Right atrium auricular region (tissue), 2 donors: ENCODE measurements at places on chromosomes 7 and 10. TPM values are rescaled to one million over a fixed set of nuclear protein-coding genes. Genes with fewer than 3 reads are reported as not detected.

The MOGAT3 gene
- total RNA-seq, result not detected

The BLNK gene
- total RNA-seq, result 0.41 TPM

The PNLIPRP1 gene
- not detected for total RNA-seq

The PLEKHS1 gene
- not detected for total RNA-seq

DNA sequence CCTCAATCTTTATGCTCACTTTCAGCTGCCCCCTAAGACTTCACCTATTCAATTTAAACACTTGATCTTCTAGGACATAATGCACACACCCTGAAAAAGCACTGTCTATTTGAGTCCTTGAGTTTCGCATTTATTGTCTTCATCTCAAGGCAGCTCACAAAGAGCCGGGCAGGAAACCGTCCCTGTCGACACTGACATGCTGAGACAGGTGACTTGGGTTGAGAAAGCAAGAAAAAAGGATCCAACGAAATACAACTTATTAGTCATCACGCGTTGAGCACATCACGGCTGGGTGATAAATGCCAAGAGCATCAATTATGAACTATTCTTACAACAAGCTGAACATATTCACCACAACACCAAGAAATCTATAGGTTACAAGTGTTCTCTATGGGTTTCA lies 91.1 kb downstream of the CALN1 start:
- H3K4me3 ChIP-seq, result no peak overlapping the region
- H3K4me1 ChIP-seq, result no peaks in the 10 kb centered on the region
- DNase-seq, result no peak
- H3K27ac ChIP-seq, result no peak overlapping the region
- H3K27me3 ChIP-seq, result no peaks in the 10 kb centered on the region
- no peaks in the 10 kb centered on the region for H3K36me3 ChIP-seq

DNA sequence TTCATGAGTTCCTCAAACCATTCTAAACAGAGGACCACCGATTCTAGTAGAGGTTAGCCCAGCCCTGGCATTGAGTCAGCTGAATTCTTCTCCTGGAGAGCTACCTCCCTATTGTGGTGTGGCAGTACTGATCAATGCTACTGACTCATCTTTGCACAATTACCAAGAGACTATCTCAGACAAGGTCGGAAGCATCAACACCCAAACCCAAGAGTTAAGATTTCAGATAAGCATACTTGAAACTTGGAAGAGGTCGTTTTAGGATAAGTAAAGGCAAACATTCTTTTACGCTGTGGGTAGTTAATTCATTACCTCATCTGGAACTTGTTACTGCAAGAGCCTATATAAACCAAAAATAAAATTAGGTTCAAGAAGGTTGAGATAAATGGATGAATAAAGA lies 154.6 kb upstream of the NRBF2 start:
- H3K4me1 ChIP-seq, result no peaks in the 10 kb centered on the region
- H3K36me3 ChIP-seq, result no peaks in the 10 kb centered on the region
- no peaks in the 10 kb centered on the region for H3K27me3 ChIP-seq
- no peak for DNase-seq
- H3K4me3 ChIP-seq, result no peak overlapping the region

DNA sequence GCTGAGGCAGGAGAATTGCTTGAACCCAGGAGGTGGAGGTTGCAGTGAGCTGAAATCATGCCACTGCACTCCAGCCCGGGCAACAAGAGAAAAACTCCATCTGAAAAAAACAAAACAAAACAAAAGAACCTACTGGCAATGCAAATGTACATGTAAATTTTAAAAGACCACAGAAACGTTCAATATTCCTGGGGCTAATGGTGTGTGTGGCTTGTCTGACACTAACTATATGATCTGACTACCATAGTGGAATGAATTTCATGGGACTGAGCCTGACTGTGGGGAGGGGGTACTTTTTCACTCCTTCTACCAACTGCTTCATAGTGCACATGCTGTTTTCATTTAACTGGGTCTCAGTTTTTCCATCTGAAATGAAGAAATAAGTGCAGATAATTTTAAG lies 69.6 kb downstream of the ITPRID1 start:
- no peak overlapping the region for H3K4me3 ChIP-seq
- no peaks in the 10 kb centered on the region for H3K4me1 ChIP-seq
- H3K27ac ChIP-seq, result no peak overlapping the region
- no peak for DNase-seq
- H3K27me3 ChIP-seq, result no peaks in the 10 kb centered on the region

DNA sequence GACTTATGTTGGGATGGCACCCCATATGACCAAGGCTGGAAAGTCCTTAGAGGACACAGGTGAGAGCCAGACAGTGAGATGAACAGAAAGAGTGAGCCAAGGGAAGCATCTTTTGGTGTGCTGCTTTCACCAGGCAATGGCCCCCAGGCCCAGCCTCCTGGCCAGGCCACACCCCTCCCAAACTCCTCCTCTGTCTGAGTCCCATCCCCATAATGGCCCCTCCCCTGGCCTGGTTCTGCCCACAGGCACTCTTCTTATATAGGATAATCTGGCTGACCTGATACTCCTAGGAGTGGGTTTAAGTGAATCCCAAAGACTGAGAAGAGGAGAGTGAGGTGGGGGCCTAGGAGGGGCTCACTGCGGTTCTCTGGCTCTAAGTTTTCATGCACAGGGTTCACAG lies 252.5 kb downstream of the RPS24 start:
- H3K4me1 ChIP-seq, result no peaks in the 10 kb centered on the region
- DNase-seq, result no peak
- no peak overlapping the region for H3K27ac ChIP-seq

- H3K27ac ChIP-seq, result no peak overlapping the region
- H3K4me3 ChIP-seq, result no peak overlapping the region
- H3K4me1 ChIP-seq, result no peaks in the 10 kb centered on the region
- DNase-seq, result no peak
Observed at GRCh38 chr10:12614177-12614995, 265.0 kb downstream of the CAMK1D start.

DNA sequence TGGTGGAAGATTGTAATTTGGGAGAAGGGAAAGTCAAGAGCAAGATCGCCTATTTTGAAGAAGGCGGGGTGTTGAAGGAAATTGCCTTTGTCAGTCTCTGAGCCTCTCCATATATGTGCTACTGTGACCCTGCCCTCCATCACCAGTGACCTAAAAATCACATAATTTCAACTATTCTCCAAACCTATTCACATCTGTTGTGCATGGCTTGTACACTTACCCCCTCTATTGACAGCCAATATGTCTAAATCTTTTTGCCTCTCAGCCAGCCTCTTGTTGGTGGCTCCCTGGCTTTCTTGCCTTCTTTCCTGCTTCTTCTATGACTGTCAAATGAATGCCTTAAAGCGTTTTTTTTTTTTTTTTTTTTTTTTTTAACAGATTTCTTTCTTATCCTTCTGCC lies 295.6 kb downstream of the AUTS2 start:
- H3K4me3 ChIP-seq, result no peak overlapping the region
- H3K27ac ChIP-seq, result no peak overlapping the region
- no peaks in the 10 kb centered on the region for H3K27me3 ChIP-seq
- no peaks in the 10 kb centered on the region for H3K36me3 ChIP-seq
- DNase-seq, result no peak
- H3K4me1 ChIP-seq, result no peaks in the 10 kb centered on the region

DNA sequence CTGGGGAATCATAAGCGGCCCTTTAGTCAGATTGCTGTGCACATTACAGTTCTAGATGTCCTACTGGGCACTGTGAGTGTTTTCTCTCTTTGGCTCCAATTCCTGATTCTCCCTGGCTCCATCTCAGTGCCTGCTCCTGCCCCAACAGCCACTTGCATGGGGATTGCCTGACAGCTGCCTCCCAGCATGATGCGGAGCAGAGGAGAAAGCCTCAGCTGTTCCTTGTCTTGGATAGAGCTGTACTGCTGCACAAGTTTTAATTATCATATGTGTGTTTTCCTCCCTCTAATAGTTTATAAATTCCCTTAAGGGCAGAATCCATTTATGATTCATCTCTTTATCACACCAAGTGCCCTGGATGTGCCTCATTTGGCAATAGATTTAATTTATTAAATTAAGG lies 285.8 kb upstream of the COBL start:
- H3K4me1 ChIP-seq, result no peaks in the 10 kb centered on the region
- no peaks in the 10 kb centered on the region for H3K36me3 ChIP-seq
- H3K27me3 ChIP-seq, result no peaks in the 10 kb centered on the region
- H3K27ac ChIP-seq, result no peak overlapping the region

DNA sequence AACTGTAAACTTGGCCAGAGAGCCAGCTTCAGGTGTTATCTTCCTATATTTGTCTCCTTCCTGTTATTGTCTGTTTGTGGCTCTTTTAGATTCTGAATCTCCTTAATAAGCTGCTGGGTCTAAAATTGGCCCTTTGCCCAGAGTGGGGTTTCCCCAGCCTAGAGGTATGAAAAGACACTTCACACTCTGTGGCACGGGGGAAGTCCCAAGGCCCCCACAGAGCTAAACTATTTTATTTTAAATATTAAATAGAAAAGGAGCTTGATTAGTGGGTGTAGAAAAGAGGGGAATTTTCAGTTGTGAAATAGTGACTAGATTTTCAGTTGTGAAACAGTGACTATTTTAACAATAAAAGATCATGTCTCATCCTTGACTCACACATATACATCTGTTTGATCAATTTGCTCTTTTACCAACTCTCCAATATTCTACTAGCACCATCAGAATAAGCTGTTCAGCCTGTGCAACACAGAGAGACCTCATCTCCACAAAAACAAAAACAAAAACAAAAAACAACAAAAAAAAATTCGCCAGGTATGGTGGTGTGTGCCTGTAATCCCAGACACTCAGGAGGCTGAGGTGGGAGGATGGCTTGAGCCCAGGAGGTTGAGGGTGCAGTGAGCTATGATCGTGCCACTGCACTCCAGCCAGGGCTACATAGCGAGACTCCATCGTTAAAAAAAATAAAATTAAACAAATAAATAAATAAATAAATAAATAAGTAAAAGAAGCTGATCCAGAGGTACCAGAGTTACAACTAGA lies 24.9 kb upstream of the ADO start:
- no peak for DNase-seq
- no peak overlapping the region for H3K27ac ChIP-seq
- no peaks in the 10 kb centered on the region for H3K4me1 ChIP-seq
- no peaks in the 10 kb centered on the region for H3K36me3 ChIP-seq
- no peak overlapping the region for H3K4me3 ChIP-seq

DNA sequence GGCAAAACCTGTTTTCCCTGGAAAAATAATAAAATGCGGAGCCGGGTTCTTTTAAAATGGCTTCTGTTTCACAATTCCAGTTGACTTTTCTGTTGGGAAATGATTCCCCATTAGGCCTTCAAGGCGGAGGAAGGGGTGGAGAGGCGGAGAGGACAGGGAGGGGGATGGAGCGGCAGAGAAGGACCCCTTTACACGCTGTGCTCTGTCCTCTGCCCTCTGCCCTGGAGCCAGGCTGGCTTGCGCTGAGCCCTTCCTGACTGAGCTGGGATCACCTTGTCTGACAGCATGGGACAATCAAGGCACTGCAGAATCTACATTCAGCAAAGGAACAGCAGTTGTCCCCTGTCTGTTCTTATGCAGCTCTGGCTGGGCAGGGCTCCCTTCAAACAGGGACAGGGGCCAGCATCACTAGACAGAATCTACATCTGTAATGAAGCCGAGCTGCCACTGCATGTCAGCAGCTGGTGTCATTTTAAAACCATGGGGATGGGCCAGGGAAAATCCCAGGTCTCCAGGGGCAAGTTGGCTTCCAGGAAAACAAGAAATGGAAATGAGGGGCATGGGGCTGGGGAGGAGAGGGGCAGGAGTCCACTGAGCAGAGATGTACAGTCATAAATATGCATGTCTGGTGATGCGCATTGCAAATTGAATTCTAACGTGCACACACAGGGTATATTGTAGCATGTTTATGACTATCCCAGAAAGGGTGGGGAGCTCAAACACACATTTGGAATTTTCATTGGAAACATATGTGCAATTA lies 120.0 kb downstream of the MKX start:
- H3K27me3 ChIP-seq, result no peaks in the 10 kb centered on the region
- no peak overlapping the region for H3K4me3 ChIP-seq
- no peak overlapping the region for H3K27ac ChIP-seq
- DNase-seq, result no peak
- H3K36me3 ChIP-seq, result no peaks in the 10 kb centered on the region

GRCh38 chr10:26739071-26739631 lies 41.6 kb downstream of the PDSS1 start:
- no peak overlapping the region for H3K27ac ChIP-seq
- no peak for DNase-seq
- H3K4me1 ChIP-seq, result no peaks in the 10 kb centered on the region
- no peaks in the 10 kb centered on the region for H3K27me3 ChIP-seq
- no peak overlapping the region for H3K4me3 ChIP-seq

DNA sequence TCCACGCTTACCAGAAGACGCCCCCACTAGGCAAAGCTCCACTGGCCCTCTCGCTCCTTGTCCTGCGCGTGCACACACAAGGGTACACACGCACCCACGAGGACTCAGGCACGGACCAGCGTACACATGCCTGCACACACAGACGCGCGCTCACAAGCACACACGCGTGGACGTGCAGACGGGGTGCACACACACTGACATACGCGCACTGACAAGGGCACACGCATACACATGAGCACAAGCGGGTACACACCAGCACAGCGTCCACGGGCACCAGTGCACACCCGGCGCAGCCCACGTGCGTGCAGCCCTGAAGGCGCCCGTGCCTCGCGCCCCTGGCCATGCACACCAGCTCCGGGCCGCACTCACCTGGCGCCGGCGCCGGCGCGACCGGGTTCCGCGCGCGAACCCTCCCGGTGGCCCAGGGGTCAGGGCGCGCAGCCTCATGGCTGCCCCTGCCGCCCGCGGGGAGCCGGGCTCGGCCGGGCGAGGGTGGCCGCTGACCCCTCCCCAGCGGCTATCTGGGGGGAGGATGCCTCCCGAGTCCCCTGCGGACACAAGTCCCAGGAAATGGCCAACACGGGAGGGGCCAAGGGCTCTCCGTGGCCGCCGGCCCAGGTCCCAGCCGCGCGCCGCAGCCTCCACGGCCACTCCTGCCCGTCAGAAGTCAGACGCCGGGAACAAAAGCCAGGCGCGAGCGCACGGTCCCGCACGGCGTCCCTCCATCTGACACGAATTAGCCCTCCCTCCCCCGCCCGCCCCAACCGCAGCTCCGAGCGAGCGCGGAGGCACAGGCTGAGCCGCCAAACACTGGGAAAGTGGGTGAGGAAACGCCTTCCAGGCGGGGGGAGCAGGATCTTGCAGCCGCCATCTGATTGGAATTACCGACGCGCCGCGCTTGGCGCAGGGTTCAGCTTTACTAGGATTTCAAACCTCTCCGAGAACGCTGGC lies 45.0 kb downstream of the TNS3 start:
- H3K27me3 ChIP-seq, result no peaks in the 10 kb centered on the region
- peaks cover 18% of the 10 kb centered on the region for H3K4me1 ChIP-seq
- DNase-seq, result peak; percentile 77
- H3K27ac ChIP-seq, result peak overlapping the region; percentile 31

DNA sequence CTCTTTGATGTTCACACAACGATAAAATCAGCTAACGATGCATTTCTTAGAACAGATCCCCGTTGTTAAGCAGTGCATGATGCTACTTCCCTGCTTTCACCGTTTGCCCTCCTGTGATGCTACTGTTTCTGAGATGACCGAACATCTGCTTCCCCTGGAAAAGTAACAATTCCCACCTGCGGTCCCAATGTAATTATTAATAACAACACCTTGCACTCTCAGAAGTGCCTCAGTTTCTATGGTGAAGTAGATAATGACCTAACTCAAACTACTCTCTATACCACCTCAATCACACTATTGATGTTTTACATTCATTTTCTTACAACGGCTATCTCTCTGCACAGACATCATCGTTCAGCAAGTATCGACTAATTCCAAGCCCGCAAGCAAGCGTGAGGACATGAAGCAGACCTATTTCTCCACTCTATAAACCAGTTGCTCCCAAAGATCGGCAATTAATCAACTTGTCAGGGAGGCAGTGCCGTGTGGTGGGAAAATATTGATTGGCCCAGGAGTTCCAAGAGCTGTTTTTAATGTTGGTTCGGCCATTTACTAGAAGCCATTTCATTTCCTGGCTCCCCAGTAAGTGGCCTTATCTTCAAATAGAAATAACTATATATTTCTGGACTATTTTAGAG lies 42.7 kb downstream of the FAM107B start:
- no peaks in the 10 kb centered on the region for H3K36me3 ChIP-seq
- no peaks in the 10 kb centered on the region for H3K27me3 ChIP-seq
- H3K4me3 ChIP-seq, result no peak overlapping the region
- no peak overlapping the region for H3K27ac ChIP-seq
- H3K4me1 ChIP-seq, result no peaks in the 10 kb centered on the region
